ENCODE measurements at places on chromosomes 7 and 10.

DNA sequence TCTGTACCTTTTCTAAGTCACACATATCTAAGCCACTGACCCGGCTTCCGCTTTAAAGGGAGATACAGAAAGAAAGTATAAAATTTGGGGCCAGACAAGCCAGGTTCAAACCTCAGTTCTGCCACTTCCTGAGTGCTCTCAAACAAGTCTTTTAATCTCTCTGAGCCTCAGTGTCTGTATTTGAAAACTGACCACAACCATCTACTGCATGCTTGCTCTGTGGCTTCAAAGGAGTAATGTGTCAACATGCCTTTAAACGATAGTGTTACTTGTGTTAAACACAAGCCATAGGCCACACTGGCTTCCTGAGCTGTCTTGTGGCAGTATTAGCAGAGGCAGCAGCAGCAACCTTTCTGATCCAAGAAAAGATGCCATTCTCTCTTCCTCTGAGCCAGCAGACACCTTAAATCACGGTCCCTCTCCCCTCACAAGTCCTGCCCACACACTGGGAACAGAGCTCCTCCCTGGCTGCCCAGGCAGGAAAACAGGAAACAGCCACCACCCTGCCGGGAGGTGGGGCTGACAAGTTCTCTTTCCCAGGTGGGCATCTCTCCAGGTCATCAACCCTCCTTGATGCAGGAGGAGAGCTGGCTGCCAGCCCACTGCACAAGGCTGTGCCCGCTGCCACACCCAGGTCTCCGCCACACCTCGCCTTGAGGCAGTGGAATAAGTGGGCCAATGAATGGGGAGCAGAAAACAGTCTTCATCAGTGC, 10.7 kb downstream of the HIP1 start:
- DNase-seq, result peak; percentile 42

DNA sequence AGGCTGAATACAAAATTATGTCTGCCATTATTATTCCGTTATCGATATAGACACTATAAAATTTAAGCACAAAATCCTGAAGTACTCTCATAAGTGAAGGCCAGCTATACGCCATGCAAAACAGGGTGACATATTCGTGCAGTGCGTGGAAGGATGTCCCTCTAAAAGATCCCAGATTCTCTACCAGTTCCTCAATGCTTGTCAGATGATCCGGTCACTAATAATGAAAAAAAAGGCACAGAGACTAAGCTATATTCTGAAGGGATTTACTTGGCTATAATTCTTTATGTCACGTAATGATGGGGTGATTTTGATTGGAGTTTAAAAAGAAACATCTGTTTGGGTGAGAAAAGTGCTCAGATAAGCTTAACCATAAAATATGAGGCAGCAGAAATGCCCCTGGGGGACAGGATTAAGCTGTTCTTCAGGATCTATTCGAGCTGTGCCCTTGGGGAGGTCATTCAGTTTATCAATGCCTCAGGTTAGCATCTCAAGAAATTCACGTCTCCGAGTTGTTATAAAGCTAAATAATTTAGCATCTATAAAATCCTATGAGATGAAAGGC, 229.7 kb upstream of the PITRM1 start:
- DNase-seq, result no peak

GRCh38 chr7:158682456-158682855, 22.1 kb downstream of the NCAPG2 start:
- DNase-seq, result no peak

DNA sequence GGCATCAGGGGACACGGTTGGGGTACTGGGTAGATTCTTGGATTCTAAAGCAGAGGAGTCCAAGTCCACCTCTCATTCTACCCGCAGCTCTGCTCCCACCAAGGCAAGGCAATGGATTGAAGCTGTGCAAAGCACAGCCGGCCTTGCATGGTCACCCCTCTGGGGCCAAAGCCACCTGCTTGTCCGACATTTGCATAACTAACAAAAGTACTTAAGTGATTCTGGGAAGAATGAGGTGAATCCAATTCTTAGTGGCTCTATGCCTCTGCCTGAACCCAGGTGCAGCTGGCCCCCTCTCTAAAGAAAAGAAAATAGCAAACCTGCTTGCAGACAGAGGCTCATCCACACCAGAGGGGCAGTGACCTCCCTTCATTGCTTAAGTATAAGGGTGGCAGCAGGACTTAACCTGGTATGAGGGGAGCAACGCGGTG, 10.7 kb upstream of the COBL start:
- DNase-seq, result no peak

- DNase-seq, result peak; percentile 17
Measured at GRCh38 chr10:60974463-60975149, 30.6 kb upstream of the RHOBTB1 start.

- no peak for DNase-seq
Measured at GRCh38 chr7:105185290-105186010, 171.4 kb downstream of the KMT2E start.

GRCh38 chr10:48478469-48478868, 126.4 kb downstream of the ARHGAP22 start:
- no peak for DNase-seq

DNA sequence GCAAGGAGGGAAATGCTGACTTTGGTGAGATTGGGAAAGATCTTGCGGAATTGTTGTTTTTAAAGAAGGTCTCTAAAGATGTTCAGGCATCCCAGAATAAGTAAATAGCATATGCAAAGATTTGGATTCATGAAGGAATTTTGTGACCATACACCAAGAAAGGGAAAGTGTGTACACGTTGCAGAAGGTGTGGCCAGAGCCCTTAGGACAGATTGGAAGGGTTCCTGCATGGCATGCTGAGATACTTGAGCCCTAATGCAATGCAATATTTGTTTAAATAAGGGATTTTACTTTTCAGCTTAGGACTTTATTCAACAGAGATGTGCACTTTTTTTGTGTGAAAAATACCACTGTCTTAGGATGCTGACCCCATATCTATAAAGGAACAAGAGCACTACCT, 219.5 kb upstream of the INHBA start:
- DNase-seq, result no peak

- DNase-seq, result peak; percentile 23
Measured at GRCh38 chr7:122702872-122703510, at the start of gene RNF148. TSS of gene RNF148 (minus strand) at chr7:122702922. CDS start at chr7:122702750, 172 bp downstream.

- DNase-seq, result no peak
Measured at GRCh38 chr10:14225379-14225778, 105.3 kb downstream of the FRMD4A start.

DNA sequence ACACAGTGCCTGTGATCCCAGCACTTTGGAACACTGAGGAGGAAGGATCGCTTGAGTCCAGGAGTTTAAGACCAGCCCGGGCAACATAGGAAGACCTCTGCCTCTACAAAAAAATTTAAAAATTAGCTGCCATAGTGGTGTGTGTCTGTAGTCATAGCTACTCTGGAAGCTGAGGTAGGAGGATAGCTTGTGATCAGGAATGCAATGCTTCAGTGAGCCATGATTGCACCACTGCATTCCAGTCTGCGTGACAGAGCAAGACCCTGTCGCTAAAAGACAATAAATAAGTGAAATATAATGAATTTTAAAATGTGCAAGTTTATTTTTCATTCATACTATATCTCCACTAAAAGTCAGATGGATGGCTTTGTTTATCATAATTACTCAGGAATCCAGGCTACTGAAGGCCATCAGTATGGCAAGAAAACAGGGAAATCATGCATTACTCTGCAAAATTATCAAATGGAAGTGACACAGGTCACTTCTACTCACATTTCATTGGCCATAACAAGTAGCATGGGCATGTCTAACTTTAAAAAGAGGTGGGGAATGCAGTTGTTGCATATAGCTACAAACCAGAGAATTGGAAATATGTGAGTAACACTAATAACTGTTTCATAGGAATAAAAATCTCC, 32.9 kb upstream of the FAM3C start:
- no peak for DNase-seq

All from Daoy (cell line).